ENCODE measurements at places on chromosomes 7 and 10.
A peak's percentile ranks its signal among the peaks of the same experiment; 100 is the strongest.

DNA sequence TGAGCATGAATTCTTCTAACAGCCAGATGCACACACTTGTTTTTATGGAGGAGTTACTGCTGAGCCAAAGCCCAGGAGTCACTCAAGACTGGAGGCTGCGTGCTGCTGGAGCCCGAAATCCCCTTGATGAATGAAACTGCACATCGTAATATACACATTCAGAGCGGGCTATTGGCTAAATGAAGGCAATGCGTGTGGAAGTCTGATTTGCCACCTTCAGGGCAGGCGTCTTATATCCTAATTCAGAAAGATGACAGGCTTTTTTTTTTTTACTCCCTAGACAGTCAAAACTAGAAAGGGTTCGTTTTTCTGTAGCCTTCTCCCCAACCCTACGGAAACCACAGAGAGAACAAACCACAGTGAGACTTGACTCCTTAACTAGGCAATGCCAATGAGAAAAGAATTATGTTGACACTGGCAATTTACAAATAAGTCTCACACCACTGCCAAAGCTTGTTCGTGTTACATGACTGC, 227.2 kb upstream of the KLF14 start:
- peak; percentile 91 for DNase-seq

GRCh38 chr10:13716081-13717071, 129.6 kb downstream of the PRPF18 start:
- DNase-seq, result no peak

GRCh38 chr10:114402233-114402632, 2.1 kb downstream of the AFAP1L2 start:
- no peak for DNase-seq

DNA sequence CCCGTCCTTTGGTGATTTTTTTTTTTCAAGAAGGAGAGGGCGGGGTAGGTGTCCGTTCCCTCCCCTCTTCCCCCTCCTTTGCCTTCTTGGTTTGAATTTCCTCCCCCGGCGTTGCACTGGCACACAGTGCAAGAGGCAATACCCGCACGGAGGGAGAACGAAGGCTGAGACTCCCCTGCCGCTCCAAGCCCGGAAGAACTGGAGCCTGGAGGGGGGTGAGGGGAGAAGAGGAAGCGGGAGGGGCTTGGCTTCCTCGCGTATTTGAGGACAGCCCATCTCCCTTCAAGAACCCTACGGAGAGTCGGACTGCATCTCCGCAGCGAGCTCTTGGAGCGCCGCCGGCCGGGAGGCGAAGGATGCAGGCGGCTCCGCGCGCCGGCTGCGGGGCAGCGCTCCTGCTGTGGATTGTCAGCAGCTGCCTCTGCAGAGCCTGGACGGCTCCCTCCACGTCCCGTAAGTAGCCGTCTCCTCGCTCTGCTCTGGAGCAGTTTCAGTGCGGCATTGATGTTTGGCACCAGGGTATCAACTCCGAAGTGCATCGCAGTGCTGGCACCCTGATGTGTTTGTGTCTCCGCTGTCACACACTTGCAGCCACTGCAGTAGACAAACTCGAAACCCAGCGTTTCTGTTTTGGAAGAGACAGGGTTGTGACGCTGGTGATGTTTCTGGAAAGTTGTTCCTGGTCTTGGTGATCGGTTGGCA, at the start of gene CNTNAP2:
CNTNAP2 (plus strand) TSS at position 281 of the 702 bp plus-strand sequence; CDS start at position 357, 76 bp downstream.
- DNase-seq, result no peak

DNA sequence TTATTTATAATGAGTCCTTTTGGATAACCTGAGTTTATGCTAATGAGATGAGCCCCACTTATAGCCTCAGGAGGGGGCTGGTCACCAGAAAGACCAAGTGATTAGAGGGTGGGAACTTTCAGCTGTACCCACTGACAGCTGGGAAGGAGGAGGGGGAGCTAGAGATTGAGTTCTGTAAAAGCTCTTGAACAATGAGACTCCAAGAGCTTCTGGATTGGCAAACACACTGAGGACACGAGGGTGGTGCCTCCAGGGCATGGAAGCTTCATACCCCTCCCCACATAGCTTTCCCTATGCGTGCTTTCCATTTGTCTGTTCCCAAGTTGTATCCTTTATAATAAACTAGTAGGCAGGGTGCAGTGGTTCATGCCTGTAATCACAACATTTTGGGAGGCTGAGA, 20.3 kb downstream of the MRPS24 start:
- no peak for DNase-seq

- DNase-seq, result no peak
Observed at GRCh38 chr10:19606968-19607367, 209.3 kb upstream of the PLXDC2 start.

DNA sequence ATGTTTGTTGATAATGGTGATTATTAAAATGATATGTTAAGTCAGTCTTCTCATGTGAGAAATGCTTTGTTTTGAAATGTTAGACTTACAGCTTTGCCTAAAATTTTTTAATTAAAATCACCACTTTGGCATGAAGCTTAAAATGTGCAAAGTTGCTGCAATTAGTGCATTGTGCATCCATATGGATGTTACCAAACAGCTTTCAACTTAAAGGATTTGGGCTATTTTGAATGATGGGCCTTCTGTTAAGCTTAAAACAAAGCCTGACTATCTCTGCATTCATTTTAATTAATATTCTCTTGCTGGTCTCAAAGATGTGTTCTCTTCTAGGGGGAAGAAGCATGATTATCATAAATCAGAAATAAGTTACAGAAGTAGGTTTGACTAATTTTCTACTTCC, 64.6 kb upstream of the FZD1 start:
- no peak for DNase-seq

- DNase-seq, result no peak
Observed at GRCh38 chr7:54932818-54933543, 85.8 kb upstream of the EGFR start.

DNA sequence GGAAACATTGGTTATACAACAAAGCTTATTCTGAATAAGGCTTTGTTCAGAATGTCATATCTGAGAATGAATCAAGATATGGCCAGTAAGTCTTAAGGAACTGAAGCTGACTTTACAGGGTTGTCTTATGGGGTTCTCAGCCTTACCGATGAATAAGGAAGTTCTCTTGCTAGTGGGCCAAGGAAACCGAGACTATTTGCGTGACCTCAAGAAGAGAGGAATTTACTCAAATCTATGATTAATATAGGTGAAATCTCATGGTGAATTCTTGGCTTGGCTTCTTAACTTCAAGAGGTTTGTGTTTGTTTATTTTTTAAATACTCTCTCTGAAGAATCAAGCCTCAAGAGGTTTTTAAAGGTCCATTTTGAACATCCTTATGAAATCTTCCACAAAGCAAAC, 4.7 kb upstream of the MRLN start:
- DNase-seq, result no peak

DNA sequence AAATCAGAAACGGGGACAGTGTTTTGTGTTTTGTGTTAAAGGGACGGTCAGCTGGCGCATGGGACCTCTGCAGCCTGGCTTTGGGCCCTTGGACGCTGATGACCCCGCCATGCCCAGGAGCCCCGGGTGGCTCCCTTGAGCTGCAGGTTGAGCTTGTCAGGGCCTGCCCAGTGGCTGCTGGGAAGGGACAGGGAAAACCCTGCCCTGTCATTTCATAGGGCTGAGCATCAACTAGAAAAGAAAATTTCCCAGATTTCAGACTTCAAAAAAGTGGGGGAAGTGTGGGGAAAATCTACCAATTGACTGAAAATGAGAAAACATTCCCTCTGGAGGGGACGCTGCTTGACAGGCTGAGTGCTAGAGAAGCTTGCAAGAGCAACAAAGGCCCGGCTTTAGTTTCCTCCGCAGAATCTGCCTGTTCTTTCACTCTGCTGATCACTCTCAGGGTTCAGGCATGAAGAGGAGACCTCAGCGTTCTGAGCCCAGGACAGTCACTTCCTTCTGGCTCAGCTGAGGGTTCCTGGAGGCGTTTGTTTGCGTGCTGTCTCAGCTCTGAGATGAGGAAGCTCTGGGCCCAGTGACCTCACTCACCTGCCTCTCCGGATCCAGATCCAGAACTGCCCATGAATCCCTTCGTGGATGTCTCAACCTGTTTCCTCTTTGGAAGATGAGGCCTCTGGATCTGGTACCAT, 18.6 kb upstream of the DNAJB6 start:
- no peak for DNase-seq

DNA sequence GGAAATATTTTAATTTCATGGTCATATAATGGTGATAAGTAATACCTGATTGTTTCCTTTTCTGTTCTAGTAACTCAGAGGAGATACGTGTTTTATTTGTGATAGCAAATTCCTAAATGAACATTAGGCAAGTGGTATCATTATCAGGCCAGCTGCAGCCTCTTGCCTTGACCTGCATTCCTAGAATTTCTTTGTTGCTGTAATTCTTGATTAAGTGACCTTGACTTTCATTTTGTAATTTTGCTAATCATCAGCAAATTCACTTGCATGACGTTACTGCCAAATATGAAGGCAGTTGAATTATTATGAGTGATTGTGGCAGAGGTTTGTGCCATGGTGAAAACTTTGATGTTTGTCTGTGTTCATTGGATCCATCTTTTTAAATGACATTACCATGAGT, 5.6 kb upstream of the AS3MT start:
- DNase-seq, result no peak

- no peak for DNase-seq
Observed at GRCh38 chr7:136174477-136175125, 197.4 kb upstream of the MTPN start.
